ENCODE measurements at places on chromosomes 3 and 15. TPM values are rescaled to one million over a fixed set of nuclear protein-coding genes. Genes with fewer than 3 reads are reported as not detected.

Gene COL8A1
- not detected for total RNA-seq

Gene CDCP1
- total RNA-seq: 0.31 TPM

Gene ETV5
- 0.42 TPM for total RNA-seq

Gene ADGRG7
- not detected for total RNA-seq

Gene LYZL4
- total RNA-seq: not detected

Gene MYLK
- 27.1 TPM for total RNA-seq

Gene CKMT1A
- total RNA-seq: not detected

Gene GABRR3
- under 0.01 TPM for total RNA-seq

Gene RBP2
- total RNA-seq: not detected

Gene ROBO2
- under 0.01 TPM for total RNA-seq

All from mononuclear cell (primary cell).